MCF 10A (cell line): ENCODE measurements at places on chromosomes 7 and 10. TPM values are rescaled to one million over a fixed set of nuclear protein-coding genes. Genes with fewer than 3 reads are reported as not detected.

DNA sequence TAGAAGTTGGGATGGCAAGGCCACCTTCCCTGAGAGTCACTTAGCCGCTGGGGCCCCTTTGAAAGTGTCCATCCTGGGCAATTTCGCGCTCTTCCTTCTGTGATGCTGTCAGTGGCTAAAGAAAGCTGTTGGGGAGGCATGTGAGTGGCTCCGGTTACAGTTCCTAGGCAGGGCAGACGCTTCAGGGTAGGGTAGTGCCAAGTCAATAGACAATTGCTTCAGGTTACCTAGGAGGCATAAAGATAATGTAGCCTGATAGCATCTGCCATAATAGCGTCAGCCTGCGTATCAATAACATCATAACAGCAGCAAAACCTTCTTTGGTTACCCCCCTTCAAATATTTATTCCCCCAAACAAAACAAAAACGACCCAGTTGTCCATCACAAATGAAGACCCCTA is at the start of gene FAM107B:
TSS of gene FAM107B (minus strand) at position 101 of the 400 bp plus-strand sequence. CDS start 234 bp downstream, outside the sequence.
- peaks cover 6% of the 10 kb centered on the region for H3K4me1 ChIP-seq
- no peaks in the 10 kb centered on the region for H3K27me3 ChIP-seq
- peaks cover 7% of the 10 kb centered on the region for H3K36me3 ChIP-seq
- no peak within 1 kb of the TSS for H3K27ac ChIP-seq
- H3K4me3 ChIP-seq = no peak within 1 kb of the TSS

DNA sequence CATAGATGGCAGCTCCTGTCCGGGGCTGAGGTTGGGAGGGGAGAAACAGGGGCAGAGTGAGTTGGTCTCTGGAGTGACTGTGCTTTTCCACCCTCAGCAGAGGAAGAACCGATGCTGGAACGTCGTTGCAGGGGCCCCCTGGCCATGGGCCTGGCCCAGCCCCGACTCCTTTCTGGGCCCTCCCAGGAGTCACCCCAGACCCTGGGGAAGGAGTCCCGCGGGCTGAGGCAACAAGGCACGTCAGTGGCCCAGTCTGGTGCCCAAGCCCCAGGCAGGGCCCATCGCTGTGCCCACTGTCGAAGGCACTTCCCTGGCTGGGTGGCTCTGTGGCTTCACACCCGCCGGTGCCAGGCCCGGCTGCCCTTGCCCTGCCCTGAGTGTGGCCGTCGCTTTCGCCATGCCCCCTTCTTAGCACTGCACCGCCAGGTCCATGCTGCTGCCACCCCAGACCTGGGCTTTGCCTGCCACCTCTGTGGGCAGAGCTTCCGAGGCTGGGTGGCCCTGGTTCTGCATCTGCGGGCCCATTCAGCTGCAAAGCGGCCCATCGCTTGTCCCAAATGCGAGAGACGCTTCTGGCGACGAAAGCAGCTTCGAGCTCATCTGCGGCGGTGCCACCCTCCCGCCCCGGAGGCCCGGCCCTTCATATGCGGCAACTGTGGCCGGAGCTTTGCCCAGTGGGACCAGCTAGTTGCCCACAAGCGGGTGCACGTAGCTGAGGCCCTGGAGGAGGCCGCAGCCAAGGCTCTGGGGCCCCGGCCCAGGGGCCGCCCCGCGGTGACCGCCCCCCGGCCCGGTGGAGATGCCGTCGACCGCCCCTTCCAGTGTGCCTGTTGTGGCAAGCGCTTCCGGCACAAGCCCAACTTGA is 2.7 kb downstream of the REPIN1 start:
- H3K4me3 ChIP-seq = no peak overlapping the region
- DNase-seq = no peak
- no peaks in the 10 kb centered on the region for H3K27me3 ChIP-seq

- H3K27me3 ChIP-seq = no peaks in the 10 kb centered on the region
- no peaks in the 10 kb centered on the region for H3K36me3 ChIP-seq
- no peak for DNase-seq
- H3K27ac ChIP-seq = no peak overlapping the region
- no peaks in the 10 kb centered on the region for H3K4me1 ChIP-seq
Measured at GRCh38 chr10:58734664-58735063, 222.0 kb downstream of the BICC1 start.

The DLX5 gene
- total RNA-seq = not detected in 2 replicates

The USP54 gene
- 19.6 and 21.4 TPM in 2 replicates for total RNA-seq
